ENCODE measurements at places on chromosomes 6 and 20. TPM values are rescaled to one million over a fixed set of nuclear protein-coding genes. Genes with fewer than 3 reads are reported as not detected.

The COL11A2 gene
- total RNA-seq: 1.5 TPM

The TBXT gene
- total RNA-seq: not detected

The DAAM2 gene
- total RNA-seq: 0.03 TPM

The SLPI gene
- total RNA-seq: 1.7 TPM

The NT5E gene
- 14.9 TPM for total RNA-seq

DNA sequence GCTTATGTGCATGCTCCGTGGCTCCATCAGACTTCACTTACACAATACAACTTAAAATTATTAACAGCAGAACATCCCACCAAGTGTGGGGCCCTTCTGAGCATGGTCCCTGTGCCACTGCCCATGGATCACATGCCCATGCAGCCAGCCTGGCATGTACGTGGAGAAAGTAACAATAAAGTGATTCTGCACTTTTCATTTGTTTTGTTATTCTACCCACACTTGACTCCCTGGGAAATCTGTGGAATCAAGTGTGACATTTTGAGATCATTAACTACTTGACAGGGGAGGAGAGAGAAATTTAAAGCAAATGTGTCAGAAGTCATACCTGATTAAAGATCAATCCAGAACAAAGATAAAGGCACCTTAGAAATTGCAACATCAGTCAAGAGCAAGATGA is 112.0 kb downstream of the ISM1 start:
- no peaks in the 10 kb centered on the region for H3K27me3 ChIP-seq
- H3K27ac ChIP-seq: no peak overlapping the region
- no peak overlapping the region for H3K4me3 ChIP-seq
- H3K4me1 ChIP-seq: no peaks in the 10 kb centered on the region
- no peaks in the 10 kb centered on the region for H3K36me3 ChIP-seq

DNA sequence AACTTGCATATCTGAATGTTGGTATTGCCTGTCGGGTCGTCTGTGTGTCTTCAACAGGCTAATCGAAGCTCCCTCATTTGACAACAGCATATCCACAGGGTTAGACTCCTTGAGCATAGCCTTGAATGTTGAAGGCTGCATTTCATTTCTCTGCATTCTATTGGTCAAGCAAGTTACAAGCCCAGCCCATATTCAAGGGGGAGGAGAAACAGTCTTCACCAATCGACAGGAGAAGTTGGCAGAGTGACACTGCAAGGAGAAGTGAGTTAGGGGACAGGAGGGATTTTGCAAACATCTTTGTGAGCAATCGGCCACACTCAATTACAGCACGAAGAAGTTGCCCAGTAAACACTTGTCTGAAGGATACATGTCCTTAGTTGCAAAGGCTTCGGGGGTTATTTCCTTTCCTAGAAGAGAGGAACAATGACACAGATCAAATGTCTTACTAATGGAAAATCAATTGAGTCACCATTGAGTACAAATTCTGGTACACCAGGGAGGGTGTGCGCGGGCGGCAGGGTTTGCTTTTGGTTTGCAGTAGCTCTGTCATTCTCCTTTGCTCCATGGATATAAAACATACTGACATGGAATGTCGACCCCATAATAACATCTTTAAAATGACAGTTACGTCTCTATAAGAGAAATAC is 60.6 kb upstream of the NT5E start:
- H3K36me3 ChIP-seq: no peaks in the 10 kb centered on the region
- no peaks in the 10 kb centered on the region for H3K4me1 ChIP-seq
- H3K4me3 ChIP-seq: no peak overlapping the region
- DNase-seq: no peak
- no peak overlapping the region for H3K27ac ChIP-seq

Measured in T-cell (primary cell).